ENCODE measurements at places on chromosomes 4 and X.

DNA sequence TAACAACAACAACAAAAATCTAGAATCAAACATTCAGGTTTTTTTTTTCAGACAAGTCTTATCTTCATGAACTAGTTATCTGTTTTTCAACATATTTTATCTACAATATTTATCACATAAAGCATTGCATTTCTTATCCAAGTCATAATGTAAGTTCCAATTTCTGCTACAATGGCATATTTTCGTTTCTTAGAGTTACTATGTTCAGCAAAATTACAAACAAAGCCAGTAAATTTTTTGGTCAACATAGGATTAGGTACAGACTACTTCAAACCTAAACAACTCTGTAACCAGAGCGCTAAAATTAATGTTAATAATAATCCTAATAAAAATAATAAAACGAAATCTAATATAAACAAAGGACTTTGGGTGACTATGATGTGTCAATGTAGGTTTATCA, 165.4 kb upstream of the TACR3 start:
- DNase-seq = no peak

- no peak for DNase-seq
Observed at GRCh38 chrX:130051176-130051845, 59.0 kb downstream of the ELF4 start.

GRCh38 chrX:12327836-12328235, 189.6 kb downstream of the FRMPD4 start:
- DNase-seq = no peak

GRCh38 chr4:62670514-62670913, 1470.4 kb downstream of the ADGRL3 start:
- no peak for DNase-seq

DNA sequence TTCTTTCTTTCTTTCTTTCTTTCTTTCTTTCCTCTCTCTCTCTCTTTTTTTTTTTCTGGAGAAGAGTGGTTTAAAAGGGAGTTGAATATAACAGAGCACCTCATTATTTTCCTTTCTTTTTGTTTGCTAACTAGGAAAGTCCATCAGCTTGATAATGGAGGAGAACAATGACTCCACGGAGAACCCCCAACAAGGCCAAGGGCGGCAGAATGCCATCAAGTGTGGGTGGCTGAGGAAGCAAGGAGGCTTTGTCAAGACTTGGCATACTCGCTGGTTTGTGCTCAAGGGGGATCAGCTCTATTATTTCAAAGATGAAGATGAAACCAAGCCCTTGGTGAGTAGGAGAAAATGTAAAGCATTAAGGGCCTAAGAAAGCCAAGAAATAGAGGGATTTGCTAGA, 95.4 kb downstream of the ARHGAP24 start:
- DNase-seq = no peak

DNA sequence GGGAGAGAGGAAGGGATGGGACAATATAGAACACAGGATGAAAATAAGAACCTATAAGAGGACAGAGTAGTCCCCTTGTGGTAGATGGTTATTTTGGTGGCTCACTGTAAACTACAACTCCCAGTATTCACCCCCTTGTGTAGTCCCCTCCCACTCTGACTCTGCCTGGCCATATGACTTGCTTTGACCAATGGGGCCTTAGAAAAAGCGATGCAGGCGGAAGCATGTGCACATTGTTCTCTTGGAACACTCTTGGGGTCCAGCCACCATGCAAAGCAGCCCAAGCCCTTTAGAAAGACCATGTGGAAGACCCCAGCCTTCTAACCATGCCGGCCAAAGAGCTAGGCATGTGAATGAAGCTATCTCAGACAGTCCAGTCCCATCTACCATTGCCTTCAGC, 415.0 kb downstream of the BCOR start:
- DNase-seq = no peak

DNA sequence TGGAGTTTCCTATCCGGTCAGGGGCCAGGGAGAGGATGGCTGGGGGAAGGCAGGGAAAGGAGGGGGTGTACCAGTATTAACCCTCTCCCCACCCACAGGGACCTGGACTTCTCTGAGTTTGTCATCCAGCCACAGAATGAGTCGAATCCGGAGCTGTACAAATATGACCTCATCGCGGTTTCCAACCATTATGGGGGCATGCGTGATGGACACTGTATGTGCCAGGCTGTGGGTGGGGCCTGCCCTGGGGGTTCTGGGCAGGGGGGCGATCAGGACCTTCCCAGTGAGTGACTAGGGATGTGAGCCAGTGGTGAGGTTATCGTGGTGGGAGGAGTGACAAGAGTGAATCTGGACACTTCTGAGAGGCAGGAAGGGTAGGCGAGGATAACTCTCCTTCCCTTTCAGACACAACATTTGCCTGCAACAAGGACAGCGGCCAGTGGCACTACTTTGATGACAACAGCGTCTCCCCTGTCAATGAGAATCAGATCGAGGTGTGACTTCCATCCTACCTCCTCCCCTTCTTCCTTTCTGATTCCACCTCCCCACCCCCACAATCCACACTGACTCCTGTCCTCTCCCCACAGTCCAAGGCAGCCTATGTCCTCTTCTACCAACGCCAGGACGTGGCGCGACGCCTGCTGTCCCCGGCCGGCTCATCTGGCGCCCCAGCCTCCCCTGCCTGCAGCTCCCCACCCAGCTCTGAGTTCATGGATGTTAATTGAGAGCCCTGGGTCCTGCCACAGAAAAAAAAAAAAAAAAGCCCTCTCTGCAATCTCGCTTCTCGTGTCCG, 14.6 kb downstream of the USP11 start:
- no peak for DNase-seq

- no peak for DNase-seq
Observed at GRCh38 chr4:42781315-42781714, 111.2 kb upstream of the GRXCR1 start.

- DNase-seq = no peak
Observed at GRCh38 chr4:108821351-108821930, 58.6 kb upstream of the ETNPPL start.

DNA sequence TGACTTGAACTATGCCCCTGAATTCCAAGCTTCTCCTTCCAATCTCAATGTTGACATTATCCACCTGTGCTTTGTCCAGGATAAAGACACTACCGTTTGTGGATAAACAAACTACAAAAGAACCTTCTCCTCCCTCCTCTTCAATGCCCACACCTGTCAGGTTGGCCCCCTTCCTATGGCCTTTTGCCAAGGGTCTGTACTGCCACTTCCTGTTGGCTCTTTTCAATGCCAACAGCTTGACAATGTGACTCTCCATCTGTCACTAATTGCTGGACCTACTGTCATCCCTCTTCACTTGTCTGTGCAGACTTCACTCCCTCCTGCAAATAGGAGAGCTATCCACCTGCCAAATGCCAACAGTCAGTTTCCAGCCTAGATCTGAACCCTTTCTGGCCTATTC, 35.8 kb upstream of the MID1 start:
- DNase-seq = no peak

DNA sequence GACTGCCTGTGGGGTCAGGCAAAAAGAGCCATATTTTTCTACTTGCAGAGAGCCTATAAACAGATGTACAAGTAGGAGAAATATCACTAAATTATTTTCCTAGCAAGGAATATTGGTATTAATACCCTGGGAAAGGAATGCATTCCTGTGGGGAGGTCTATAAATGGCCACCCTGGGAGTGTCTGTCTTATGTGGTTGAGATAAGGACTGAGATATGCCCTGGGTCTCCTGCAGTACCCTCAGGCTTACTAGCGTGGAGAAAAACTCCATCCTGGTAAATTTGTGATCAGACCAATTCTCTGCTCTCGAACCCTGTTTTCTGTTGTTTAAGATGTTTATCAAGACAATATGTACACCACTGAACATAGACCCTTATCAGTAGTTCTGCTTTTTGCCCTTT, 35.4 kb downstream of the C4orf33 start:
- no peak for DNase-seq

DNA sequence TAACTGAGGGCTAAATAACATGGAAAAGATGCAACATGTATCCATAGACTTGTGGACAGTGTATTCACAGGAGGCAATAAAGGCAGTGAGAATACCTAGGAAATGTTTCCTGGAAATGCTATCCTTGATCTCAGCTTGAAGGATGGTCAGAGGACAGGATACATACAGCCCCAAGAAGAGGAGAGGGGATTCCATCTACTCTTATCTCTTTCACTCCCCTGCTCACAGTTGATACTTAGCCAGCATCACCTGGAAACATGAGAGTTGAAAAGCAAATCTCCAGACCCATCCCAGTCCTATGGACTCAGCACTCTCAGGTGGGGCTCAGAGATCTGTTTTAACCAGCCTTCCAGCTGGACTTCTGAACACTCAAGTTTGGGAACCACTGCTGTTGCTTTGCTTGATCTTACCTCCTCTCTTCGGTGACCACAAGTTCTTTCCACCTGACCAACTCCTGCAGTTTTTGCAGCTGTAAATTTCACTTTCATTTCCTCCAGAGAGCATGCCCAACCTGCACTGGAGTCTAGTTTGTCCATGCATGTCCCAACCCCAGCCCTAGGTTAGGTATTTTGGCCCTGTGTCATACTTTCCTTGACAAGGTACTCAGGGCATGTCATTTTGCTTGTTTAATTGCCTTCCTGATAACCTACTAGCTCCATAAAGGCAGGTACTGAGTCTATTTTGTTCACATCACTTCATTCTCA, 10.4 kb downstream of the RELL1 start:
- no peak for DNase-seq

DNA sequence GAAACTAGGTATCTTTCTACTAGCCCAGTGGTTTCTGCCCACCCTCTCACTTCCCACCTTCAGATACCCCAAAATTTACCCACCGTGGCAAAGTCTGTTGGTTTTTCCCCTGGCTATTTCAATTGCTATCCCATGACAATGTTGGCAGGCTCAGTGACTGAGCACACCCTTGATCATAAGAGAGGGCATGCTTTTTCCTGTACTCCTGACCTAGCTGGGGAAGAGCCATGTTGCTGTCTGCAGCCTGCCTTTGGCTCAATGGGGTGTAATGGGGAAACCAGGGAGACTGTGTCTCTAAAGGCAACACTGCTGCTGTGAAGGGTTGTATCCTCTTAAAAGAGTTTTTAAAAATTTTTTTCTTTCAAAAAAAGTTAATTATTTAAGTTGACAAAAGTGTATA, 90.4 kb upstream of the CITED1 start:
- DNase-seq = no peak

DNA sequence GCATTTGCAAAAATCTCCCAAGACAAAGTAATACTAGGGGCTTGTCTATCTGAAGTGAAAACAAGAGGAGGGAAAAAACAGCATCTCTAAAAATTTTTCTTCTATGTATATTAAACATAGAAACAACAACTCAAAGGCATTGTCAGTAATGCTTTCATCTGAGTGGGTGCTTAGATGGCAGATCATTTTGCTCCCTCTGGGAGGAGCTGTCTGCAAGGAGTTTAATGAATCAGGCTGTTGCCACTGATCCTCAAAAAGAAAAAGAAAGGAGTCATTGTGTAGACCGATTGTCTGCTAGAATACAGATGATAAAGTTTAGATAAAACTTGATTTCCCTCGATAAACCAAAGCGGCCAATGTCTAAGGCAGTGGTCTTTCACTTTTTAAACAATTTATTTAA, 49.7 kb upstream of the KLHL8 start:
- no peak for DNase-seq

DNA sequence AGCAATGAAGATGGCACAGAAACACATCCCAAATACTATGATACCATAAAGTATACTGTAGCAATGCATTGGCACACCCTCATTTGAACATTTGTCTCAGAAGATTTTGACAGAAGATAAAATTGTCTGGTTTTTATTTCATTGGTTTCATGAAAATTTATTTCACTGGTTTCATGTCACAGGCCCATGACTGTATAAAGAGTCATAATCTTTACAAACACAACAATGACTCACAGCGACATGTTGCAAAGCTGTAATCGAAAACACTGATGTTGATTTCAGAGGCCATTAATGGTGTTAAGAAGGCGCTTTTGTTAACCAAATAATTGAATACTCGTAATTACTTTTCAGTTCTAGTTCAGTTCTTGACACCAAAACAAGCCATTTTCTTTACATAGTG, 8.1 kb upstream of the DTHD1 start:
- DNase-seq = no peak

- no peak for DNase-seq
Observed at GRCh38 chr4:40530961-40531635, 98.6 kb downstream of the RBM47 start.

- DNase-seq = no peak
Observed at GRCh38 chrX:115616943-115617563, 56.1 kb downstream of the PLS3 start.

DNA sequence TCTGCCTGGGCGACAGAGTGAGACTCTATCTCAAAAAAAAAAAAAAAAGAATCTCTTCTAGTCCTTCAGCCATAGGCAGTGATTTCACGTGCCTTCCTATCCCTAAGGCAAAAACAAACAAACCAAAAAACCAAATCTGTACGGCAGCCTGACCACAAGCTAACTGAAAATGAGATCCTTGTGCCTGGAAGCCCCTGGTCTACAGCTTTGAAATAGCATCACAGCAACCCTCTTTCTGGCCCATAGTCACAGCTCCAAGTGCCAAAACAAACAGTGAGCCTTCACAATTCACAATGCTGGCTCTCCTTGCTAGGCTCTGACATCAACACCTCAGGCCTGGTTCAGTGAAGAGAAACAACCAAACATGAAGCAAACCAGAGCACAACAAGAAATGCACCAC, 46.1 kb downstream of the TMEM150C start:
- DNase-seq = no peak

GRCh38 chrX:24229976-24230375, 80.4 kb downstream of the ZFX start:
- DNase-seq = no peak

Measured in stimulated activated CD8-positive, alpha-beta memory T cell treated with anti-CD3 and anti-CD28 coated beads, Interleukin-15, amount 100 ng/mL, for 1 hour (primary cell).